ENCODE measurements at places on chromosomes 3 and 15. TPM values are rescaled to one million over a fixed set of nuclear protein-coding genes. Genes with fewer than 3 reads are reported as not detected.
A peak's percentile ranks its signal among the peaks of the same experiment; 100 is the strongest.

GRCh38 chr3:107641572-107642307 lies 119.0 kb downstream of the BBX start:
- no peaks in the 10 kb centered on the region for H3K36me3 ChIP-seq
- H3K4me3 ChIP-seq, result no peak overlapping the region
- no peaks in the 10 kb centered on the region for H3K4me1 ChIP-seq
- H3K27ac ChIP-seq, result no peak overlapping the region
- no peak for DNase-seq

The CADPS gene
- total RNA-seq, result not detected

DNA sequence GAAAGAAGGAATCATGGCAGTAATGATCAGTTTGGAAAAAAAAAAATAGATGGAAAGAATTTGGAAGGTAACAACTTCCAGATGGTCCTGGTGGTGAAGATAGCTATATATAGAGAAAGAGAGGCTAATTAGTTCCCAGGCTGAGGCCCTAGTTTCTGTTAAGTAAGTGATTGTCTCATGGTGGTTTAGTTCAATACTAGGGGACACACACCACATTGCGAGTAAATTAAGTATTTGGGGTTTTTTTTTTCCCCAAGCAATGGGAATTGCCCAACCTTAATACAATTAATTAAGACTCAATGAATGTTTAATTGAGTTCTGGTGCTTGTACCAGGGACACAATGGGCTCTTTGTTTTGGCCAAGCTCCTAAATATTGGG lies 143.8 kb upstream of the WNT5A start:
- H3K4me3 ChIP-seq, result no peak overlapping the region
- no peaks in the 10 kb centered on the region for H3K27me3 ChIP-seq
- DNase-seq, result no peak
- no peaks in the 10 kb centered on the region for H3K36me3 ChIP-seq
- H3K4me1 ChIP-seq, result no peaks in the 10 kb centered on the region

- H3K27ac ChIP-seq, result no peak overlapping the region
- no peak overlapping the region for H3K4me3 ChIP-seq
- no peaks in the 10 kb centered on the region for H3K27me3 ChIP-seq
- no peaks in the 10 kb centered on the region for H3K36me3 ChIP-seq
- DNase-seq, result no peak
These were observed 88.0 kb upstream of the IQSEC1 start for GRCh38 chr3:13161021-13161759.

GRCh38 chr3:104901396-104901795 lies 465.3 kb upstream of the ALCAM start:
- no peaks in the 10 kb centered on the region for H3K4me1 ChIP-seq
- no peaks in the 10 kb centered on the region for H3K27me3 ChIP-seq
- no peak overlapping the region for H3K4me3 ChIP-seq
- no peaks in the 10 kb centered on the region for H3K36me3 ChIP-seq
- H3K27ac ChIP-seq, result no peak overlapping the region
- no peak for DNase-seq

- no peaks in the 10 kb centered on the region for H3K36me3 ChIP-seq
- no peak overlapping the region for H3K27ac ChIP-seq
- H3K4me3 ChIP-seq, result no peak overlapping the region
- no peak for DNase-seq
- no peaks in the 10 kb centered on the region for H3K27me3 ChIP-seq
These were observed 143.1 kb upstream of the NUDT16 start for GRCh38 chr3:131238496-131238895.

GRCh38 chr15:36362509-36362915 lies 216.9 kb upstream of the CDIN1 start:
- no peaks in the 10 kb centered on the region for H3K27me3 ChIP-seq
- H3K36me3 ChIP-seq, result no peaks in the 10 kb centered on the region
- H3K4me3 ChIP-seq, result no peak overlapping the region

DNA sequence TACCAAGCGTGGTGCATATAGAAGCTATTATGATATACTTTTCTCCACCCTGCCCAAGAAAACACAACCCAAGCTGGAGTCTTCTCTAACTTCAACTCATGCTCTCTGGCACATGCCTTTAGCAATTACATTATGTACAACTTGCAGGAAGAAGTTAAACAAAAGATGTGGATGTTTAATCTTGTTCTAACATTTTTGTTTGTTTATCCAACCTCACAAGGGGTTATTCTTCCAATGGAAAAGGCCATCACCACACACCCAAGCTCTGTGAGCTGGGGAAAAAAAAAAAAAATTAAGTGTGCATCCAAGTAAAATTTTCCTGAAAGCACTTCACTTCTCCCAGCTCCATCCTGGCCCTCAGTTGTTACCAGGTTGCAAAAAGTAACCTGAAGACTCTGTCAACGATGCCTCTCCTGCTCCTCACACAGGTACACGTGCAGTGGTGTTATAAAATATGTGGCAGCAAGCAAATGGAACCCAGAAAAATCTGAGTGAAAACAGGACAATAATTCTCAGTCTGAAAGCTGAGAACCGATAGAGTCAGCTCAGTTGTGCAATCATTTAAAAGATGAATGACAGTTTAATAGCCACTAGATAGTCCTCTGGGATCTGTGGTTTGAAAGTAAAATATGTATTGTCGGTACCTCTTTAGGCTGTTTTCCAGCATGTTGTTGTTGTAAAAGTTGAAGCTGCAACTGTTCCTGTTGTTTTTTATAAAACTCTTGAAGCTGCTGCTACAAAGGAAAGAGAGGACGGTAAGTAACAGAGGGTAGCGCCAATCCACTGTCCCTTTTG lies 531.4 kb downstream of the FOXP1 start:
- no peak for DNase-seq
- H3K27ac ChIP-seq, result no peak overlapping the region
- H3K36me3 ChIP-seq, result peaks cover 30% of the 10 kb centered on the region
- H3K4me3 ChIP-seq, result no peak overlapping the region
- no peaks in the 10 kb centered on the region for H3K27me3 ChIP-seq

The CHRFAM7A gene
- total RNA-seq, result 11.7 TPM

GRCh38 chr15:74611341-74611740 lies 4.3 kb upstream of the CLK3 start:
- H3K4me1 ChIP-seq, result peaks cover 13% of the 10 kb centered on the region
- H3K27ac ChIP-seq, result no peak overlapping the region
- no peak for DNase-seq
- H3K27me3 ChIP-seq, result no peaks in the 10 kb centered on the region
- H3K4me3 ChIP-seq, result no peak overlapping the region

DNA sequence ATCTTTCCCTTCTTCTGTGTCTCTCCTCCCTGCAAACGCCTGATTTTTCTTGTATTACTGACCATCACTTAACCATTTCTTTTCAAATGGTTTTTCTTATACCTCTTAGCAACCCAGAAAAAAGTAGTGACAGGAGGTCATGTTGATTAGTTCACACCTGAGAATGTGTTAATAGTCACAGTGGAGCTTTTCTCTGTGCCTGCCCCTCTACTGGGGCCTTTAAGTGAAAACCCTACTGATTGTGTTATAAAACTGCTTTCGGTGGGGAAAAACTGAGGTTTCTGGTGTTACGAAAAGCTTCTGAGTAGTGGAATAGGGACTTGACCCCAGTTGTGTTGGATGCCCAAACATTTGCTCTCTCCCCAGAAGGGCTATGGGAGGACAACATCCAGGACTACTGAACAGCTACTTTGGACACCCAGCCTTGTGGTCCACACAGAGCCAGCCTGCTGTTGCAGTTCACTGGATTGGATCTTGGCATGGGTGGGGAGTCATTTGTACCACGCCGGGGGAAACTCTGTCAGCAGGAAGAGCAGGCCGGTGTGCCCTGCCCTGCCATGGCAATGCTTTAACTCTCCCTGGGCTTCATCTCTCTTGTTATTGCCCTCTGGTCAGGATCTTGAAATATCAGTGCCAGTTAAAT lies 10.3 kb downstream of the GPR87 start:
- no peak overlapping the region for H3K4me3 ChIP-seq
- H3K4me1 ChIP-seq, result peaks cover 20% of the 10 kb centered on the region
- H3K27me3 ChIP-seq, result no peaks in the 10 kb centered on the region
- H3K36me3 ChIP-seq, result no peaks in the 10 kb centered on the region

GRCh38 chr3:135325726-135326235 lies 530.7 kb downstream of the EPHB1 start:
- H3K27ac ChIP-seq, result no peak overlapping the region
- DNase-seq, result no peak
- H3K4me3 ChIP-seq, result no peak overlapping the region
- H3K36me3 ChIP-seq, result no peaks in the 10 kb centered on the region

DNA sequence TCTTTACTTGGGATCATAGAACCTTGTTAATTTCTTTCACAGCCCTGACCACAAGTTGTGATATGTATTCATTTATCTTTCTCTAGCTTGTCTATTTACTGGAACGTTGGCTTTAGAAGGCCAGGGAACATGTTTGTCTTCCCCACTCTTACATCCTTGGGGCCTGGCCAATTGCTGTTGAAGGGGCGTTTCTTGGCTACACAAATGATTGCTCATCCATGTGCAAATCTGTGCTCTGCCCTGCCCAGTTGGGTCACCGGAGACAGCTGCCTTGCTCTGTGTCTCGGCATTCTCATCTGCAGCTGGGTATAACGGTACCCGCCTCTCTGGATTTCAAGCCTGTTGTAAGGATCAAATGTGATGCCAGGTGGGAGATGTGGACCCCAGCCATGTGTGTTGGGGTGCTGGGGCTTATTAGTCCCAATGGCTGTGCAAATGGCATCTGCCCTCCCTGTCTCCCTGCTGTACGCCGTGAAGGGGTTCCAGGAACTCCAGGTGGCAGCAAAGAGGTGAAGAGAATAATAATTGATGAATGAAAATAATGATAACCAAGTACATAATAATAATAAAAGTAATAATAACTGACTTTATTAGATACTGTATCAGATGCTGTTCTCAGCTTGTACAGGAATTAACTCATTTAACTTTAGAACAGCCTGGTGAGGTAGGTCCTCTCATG lies 24.0 kb upstream of the TLE3 start:
- H3K36me3 ChIP-seq, result no peaks in the 10 kb centered on the region
- H3K27ac ChIP-seq, result no peak overlapping the region
- DNase-seq, result no peak
- no peaks in the 10 kb centered on the region for H3K27me3 ChIP-seq

GRCh38 chr15:40054855-40055575 lies 16.0 kb upstream of the SRP14 start:
- H3K27ac ChIP-seq, result no peak overlapping the region
- H3K4me1 ChIP-seq, result peaks cover 38% of the 10 kb centered on the region
- H3K36me3 ChIP-seq, result no peaks in the 10 kb centered on the region
- no peak overlapping the region for H3K4me3 ChIP-seq

GRCh38 chr3:5016211-5017161 lies 37.2 kb downstream of the BHLHE40 start:
- H3K27ac ChIP-seq, result peak overlapping the region; percentile 39
- H3K4me1 ChIP-seq, result peaks cover 82% of the 10 kb centered on the region
- peak; percentile 71 for DNase-seq
- no peaks in the 10 kb centered on the region for H3K27me3 ChIP-seq
- no peaks in the 10 kb centered on the region for H3K36me3 ChIP-seq

DNA sequence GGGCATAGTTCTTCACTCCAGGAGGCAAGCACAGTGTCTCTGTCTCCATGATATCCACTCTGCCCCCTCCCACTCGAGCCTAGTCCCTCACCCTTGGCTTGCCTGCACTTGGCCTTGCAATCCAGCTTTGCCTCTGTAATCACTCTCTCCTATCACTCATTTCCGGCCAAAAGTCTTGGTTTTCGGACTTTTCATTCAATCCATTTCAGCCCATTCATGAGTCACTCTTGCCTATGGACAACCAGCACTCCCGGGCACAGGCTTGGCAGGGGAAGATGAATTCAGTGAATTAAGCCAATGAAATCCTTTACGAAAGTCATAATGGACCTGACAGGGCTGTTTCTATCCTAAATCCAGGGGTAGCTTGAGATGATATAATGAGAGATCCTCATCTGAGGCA lies 21.7 kb downstream of the DAZL start:
- H3K4me3 ChIP-seq, result no peak overlapping the region
- no peaks in the 10 kb centered on the region for H3K4me1 ChIP-seq
- no peaks in the 10 kb centered on the region for H3K27me3 ChIP-seq
- no peak overlapping the region for H3K27ac ChIP-seq
- H3K36me3 ChIP-seq, result no peaks in the 10 kb centered on the region
- no peak for DNase-seq

DNA sequence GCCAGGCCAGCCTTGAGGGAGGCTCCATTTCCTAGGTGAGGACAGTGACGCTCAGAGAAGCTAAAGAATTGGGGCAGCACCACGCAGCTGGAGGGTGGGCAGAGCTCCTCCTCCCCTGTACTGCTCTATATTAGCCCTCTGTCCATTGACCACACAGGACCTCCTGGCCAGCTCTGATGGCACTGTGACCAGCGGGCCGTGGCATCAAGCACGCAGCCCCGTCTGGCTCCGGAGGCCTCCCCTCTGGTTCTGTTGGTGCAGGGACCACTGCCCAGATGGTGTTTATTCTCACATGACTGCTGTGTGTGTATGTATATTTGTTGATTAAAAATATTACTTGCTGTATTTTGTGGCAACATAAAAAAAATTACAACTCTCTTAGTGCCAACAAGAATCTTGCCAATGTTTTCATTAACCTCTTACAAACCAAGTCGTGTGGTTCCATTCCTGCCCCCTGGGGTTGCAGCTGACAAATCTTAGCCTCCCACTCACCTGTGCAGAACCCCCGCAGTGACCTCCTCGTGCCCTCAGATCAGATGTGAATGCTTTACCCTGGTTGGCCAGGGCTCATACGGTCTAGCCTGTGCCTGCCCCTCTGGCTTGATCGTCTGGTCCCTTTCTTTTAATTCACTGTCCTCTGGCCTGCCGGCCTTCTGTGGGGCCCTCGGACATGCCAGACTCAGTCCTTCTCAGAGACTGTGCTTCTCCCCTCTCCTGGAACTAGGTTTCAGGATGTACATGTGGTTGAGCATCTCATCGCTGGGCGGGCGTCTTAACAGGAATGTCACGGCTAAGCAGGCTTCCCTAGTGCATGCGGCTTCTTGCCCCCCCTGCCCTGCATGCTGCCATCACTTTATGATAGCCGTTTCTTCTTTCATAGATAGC lies 14.8 kb downstream of the CHCHD6 start:
- H3K27ac ChIP-seq, result no peak overlapping the region
- H3K27me3 ChIP-seq, result no peaks in the 10 kb centered on the region
- no peaks in the 10 kb centered on the region for H3K4me1 ChIP-seq
- H3K4me3 ChIP-seq, result no peak overlapping the region
